ENCODE measurements at places on chromosomes 3 and 15.

GRCh38 chr15:89104172-89104564 is 15.9 kb downstream of the ABHD2 start:
- no peak for ATAC-seq

GRCh38 chr15:88810446-88810845 is 7.2 kb downstream of the ACAN start:
- ATAC-seq = no peak

- ATAC-seq = no peak
Measured at GRCh38 chr3:181998828-181999227, 287.1 kb downstream of the SOX2 start.

DNA sequence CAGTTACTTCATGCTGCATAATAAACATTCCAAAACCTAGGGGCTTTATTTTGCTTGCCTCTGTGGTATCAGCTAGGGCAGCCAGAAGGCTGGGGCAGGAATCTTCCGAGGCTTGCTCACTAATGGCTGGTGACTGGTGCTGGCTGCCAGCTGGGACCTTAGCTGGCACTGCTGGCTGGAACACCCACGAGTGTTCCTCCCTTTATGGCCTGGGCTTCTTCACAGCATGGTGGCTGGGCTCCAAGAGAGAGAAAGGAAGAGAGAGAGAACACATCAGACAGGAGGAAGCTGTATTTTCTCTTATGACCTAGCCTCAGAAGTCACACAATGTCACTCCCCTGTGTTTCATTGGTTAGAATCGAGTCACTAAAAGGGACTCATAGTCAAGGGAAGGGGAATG is 23.9 kb upstream of the CDCP1 start:
- no peak for ATAC-seq

- no peak for ATAC-seq
Measured at GRCh38 chr15:81529481-81529880, 155.5 kb upstream of the TMC3 start.

- ATAC-seq = no peak
Measured at GRCh38 chr3:16239086-16239770, 25.5 kb downstream of the DPH3 start.

GRCh38 chr3:89098964-89099585 is 8.3 kb upstream of the EPHA3 start:
- peak; percentile 42 for ATAC-seq

- no peak for ATAC-seq
Measured at GRCh38 chr3:14962762-14963161, 15.4 kb downstream of the NR2C2 start.

- ATAC-seq = peak; percentile 17
Measured at GRCh38 chr3:196609805-196610515, 29.5 kb upstream of the NRROS start.

- no peak for ATAC-seq
Measured at GRCh38 chr15:50053055-50053856, 65.8 kb downstream of the ATP8B4 start.

GRCh38 chr3:76039431-76039830 is 254.1 kb upstream of the ZNF717 start:
- no peak for ATAC-seq

DNA sequence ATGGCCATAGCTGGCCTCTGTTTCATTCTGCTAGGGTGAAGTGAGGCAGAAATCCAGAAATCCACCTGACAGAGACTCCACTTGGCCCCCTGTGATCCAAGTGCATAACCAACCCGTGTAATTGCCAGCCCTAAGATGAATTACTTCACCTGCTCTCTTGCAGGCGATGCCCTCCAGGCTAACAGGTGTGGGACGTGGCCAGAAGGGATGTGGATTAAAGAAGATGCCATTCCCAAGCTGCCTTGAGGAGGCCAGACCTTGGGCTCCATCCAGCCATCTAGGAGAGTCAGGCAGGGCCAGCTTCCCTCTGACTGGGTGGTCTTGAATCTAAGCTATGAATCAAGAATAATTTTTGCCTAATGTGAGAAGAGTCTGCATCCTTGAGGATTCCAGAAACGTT is 154.5 kb upstream of the BNIP2 start:
- no peak for ATAC-seq

DNA sequence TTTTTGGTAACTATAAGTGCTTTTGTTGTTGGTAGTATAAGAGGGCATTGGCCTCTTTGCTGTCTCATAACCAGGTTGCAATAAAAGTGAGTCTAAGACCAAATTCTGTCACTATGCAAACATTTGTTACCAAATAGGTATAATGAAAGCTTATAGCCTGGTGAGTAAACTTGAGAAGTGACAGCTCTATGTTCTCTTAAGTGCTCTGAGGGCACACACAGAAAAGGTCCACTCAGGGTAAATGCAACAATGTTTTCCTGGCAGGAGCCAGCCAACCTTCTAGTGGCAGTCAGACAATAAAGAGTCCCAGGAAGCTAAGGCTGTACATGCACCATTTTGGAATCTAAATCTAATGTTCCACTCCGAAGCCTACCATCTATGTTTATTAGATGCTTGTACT is 262.1 kb upstream of the TGFBR2 start:
- peak; percentile 15 for ATAC-seq

- no peak for ATAC-seq
Measured at GRCh38 chr3:123299581-123299980, 97.8 kb downstream of the SEC22A start.

DNA sequence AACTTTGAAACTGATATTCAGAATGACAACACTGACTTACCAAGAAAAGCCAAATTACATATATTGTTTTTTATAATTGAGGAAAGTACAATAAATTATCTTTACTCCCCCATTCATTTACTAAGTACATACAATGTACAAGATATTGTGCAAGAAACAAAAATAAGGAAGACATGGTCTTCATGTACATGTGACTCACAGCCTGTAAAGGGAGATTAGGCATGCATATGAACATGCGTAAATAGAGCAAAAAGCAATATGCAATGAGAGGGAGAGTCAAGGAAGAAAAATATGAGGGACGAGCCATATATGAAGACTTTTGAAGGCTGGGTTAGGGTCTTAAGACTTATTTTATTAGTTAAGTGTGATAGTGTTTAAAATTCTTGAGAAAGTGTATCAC is 258.4 kb downstream of the GBE1 start:
- no peak for ATAC-seq

GRCh38 chr3:120017692-120018091 is 76.6 kb downstream of the GSK3B start:
- ATAC-seq = no peak

GRCh38 chr15:89367485-89368451 is 33.1 kb upstream of the POLG start:
- peak; percentile 55 for ATAC-seq

DNA sequence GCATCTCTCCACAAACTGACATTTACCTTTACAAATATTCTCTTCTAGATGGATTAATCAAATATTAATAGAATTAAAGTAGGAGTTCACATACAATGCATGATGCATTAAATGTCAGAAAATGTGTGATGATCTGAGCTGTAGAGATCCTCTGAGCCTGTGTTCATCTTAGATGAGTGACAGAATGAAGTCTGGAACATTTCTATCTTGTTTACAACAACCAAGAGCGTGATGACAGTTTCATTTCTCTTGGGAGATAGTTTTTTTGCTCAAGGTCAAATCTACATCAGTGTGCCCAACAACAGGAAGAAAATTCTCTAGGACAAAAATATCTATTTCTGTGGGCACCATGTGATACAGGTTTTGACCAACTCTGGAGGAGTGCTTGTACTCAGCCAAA is 211.9 kb downstream of the MYRIP start:
- ATAC-seq = no peak

DNA sequence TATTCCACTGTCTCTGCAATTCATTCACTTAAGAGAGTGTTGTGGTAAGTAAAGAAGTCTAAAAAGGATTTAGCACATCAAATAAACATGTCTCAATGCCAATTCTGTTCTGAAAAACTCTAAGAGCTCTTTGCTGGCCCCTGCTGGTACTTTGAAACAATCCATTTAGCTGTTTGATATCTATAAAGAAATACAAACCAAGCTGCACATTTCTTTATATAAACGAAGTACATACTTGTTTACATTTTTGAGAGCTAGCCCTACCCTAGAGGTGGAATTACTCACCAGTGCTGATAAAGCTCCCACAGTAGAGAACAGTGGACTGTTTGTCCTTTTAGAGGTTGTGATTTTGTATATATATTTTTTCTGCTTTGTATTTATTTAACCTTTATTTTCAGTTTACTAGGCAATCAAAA is 75.5 kb downstream of the NEDD4 start:
- no peak for ATAC-seq

DNA sequence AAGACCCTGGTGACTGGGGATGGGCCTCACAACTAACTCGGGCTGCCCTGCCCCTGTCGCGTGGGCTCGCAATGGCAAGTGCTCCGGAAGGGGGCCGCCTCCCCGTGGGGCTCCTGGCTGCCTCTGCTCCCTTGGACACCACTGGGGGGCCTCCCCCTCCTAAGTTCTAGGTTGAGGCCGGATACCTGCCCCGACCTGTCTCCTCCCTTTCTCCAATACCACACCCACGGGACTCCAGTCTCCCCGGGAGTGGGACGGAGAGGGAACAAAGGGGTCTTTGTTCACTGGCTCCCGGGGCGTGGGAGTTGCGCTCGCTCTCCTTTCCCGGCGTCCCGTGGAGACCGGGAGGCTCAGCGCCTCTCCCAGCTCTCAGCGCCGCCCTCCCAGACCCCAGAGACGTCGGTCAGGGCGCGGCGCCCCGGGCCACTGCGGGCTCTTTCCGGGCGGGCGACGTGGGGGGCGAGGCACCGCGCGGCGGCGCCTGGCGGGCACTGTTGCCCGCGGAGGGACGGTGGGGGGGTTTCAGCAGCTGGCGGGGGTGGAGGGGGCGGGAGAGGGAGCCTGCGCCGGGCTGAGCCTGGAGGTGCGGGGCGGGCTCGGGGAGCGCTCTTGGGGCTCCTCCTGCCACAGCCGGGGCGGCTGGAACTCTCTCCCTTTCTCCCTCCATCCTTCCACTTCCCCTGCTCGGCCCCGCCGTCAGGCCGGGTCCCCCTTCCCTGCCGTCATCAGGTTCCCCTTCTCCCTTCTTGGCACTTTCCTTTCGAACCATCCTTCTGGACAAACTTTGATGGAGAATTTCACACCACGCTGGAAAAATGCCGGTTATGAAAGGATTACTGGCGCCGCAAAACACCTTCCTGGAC is at the start of gene KCNH8:
KCNH8 (plus strand) TSS at position 606 of the 863 bp plus-strand sequence; CDS start at position 816, 210 bp downstream.
- no peak for ATAC-seq

DNA sequence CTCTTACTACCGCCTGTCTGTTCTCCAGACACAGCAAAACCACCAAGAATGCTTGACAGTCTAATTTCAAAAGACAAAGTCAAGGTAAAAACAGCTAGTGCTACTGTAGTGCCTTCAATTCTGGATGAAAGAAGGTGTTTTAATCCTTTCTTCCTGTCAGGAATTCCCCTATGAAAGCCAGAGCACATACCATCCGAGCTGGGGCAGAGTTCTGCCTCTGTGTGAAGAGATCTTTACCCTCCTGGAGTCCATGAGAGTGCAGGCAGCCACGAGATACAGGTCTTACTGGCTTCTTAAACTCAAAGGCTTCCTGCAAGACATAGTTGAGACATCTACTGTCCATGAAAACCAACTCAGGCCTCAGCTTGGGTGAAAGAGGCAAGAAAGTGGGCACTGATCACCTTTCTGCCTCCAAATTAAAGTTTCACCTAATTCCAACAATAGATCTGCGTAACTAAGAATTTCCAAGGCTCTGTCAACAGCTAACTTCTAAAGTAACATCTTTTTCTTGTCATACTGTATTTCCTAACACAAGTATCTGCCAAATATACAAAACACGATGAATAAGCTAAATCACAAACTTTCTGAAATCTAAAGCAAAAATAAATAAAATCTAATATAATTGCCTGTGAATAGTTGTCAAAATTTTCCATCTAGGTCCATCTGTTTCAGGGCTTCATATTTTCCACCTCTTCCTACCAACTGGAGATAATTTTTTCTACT is 7.5 kb downstream of the CDC25A start:
- no peak for ATAC-seq

DNA sequence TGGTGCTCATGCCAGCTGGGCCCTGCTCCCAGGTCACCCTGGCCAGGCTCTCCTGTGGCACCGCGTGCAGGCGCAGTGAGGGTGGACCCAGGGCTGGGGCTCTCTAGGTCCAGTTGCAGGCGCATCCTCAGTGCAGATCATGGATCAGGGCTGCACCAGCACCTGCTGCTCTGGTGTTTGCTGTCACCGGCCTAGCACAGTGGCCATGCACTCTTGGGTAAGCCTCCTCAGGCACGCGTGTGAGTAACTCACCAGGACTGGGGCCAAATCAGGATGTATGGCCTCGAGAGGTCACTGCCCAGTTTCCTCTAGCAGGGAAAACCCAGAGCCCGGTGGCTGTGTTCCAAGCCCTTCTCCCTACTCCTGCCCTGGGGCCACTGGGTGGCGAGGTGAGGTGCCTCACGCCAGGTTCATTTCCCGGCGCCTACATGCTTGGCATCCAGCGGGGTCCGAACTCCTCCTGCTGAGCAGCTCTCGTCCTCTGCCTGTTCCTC is 45.5 kb upstream of the SLC41A3 start:
- ATAC-seq = no peak

DNA sequence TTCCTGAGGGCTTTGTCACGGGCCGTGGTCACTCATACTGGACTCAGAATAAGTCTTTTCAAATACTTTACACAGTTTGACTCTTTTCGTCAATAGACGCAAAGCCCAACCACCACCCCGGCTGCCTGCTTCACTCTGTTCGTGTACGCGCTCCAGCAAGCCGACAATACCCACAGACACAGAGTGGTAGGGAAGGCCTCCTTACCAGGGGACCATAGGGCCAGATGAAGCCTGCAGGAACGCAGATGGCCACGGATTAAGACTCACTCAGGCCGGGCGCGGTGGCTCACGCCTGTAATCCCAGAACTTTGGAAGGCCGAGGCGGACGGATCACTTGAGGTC is 29.7 kb downstream of the EFCAB12 start:
- ATAC-seq = peak; percentile 27

- ATAC-seq = no peak
Measured at GRCh38 chr3:137105277-137105977, 147.6 kb downstream of the IL20RB start.

GRCh38 chr15:67840749-67841512 is 1.1 kb upstream of the RNU6-1 start:
- peak; percentile 14 for ATAC-seq

DNA sequence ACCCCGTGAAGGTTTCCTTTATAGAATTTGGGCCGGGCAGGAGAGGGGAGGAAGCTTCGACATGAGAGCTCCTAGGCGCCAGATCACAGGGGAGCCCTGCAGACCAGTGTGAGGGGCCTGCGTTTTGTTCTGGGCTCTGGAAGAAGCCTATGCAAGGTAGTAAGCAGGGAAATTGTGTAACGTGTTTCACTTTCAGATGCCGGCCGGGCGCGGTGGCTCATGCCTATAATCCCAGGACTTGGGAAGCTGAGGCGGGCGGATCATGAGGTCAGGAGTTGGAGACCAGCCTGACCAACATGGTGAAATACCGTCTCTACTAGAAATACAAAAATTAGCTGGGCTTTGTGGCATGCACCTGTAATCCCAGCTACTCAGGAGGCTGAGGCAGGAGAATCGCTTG is 65.2 kb downstream of the GABRG3 start:
- no peak for ATAC-seq
